ENCODE measurements at places on chromosomes 5 and 9. TPM values are rescaled to one million over a fixed set of nuclear protein-coding genes. Genes with fewer than 3 reads are reported as not detected.

DNA sequence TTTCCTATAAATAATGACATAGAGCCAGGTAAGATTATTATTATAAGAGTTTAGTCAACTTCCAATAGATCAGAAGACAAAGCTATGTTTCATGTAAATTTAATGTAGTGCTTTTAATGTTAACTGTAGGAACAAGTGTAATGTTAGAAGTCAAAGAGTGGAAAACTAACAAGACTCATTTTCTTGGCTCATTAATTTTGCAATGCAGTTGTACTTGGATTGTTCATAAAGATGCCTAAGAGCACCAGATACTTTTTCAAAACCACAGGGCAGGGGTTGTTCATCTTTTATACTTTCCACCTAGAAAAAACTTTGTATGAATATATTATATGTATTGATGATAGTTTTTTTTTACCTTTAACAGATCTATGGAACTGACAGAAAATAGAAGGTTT, 1705.3 kb upstream of the CDH9 start:
- H3K4me1 ChIP-seq: no peaks in the 10 kb centered on the region
- H3K4me3 ChIP-seq: no peak overlapping the region
- H3K36me3 ChIP-seq: no peaks in the 10 kb centered on the region
- DNase-seq: no peak

GRCh38 chr9:16559418-16560188, 310.9 kb downstream of the BNC2 start:
- H3K4me3 ChIP-seq: no peak overlapping the region
- no peaks in the 10 kb centered on the region for H3K4me1 ChIP-seq
- no peak for DNase-seq
- no peaks in the 10 kb centered on the region for H3K36me3 ChIP-seq
- no peak overlapping the region for H3K27ac ChIP-seq

- no peaks in the 10 kb centered on the region for H3K4me1 ChIP-seq
- DNase-seq: no peak
- no peaks in the 10 kb centered on the region for H3K36me3 ChIP-seq
- H3K27ac ChIP-seq: no peak overlapping the region
- peaks cover 21% of the 10 kb centered on the region for H3K27me3 ChIP-seq
Measured at GRCh38 chr9:91954841-91955471, 4.9 kb upstream of the ROR2 start.

Gene CAMK4
- 68.7 TPM for total RNA-seq

DNA sequence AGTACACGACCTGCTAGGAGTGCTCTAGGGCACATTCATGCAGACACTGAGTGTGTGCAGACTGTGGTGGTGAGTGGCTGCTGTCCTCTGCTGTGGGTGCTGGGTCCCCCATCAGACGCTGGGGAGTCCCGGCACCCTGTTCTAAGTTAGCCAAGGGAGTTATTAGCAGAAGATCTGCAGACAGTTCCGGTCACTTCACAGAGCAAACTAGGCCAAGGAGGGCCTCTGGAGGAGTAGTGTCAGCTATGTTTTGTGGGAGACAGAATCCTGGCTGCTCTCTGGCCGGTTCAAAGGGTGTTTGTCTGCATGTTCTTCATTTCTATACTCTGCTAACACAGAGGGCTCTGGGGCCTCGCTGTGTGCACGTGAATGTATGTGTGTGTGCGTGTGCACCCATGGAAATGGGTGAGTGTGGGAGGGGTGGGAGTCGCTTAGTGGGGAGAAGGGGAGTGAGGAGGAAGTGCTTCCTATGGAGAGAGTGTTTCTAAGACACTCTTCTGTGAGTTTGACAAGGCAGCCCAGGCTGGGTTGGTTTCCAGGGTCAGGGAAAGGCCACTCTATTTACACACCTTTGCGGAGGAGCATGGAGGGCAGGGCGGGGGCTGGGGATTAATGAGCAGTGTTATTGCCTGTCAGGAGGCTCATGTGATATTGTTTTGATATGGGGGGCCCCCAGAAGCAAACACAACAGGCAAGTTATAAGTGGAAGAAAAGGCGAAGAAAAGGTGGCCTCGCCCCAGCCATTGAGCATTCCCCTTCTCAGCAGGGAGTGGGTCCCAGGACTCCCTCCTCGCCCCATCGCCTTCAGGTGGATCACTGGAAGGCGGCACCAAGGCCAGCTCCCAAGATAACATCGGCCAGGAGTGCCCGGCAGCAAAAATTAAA, 68.9 kb downstream of the MACROH2A1 start:
- no peaks in the 10 kb centered on the region for H3K27me3 ChIP-seq
- no peak overlapping the region for H3K4me3 ChIP-seq
- no peaks in the 10 kb centered on the region for H3K36me3 ChIP-seq
- H3K4me1 ChIP-seq: peaks cover 9% of the 10 kb centered on the region
- no peak overlapping the region for H3K27ac ChIP-seq

Gene RAI14
- total RNA-seq: 3.9 TPM

- H3K27ac ChIP-seq: no peak overlapping the region
- H3K4me3 ChIP-seq: no peak overlapping the region
- H3K27me3 ChIP-seq: no peaks in the 10 kb centered on the region
- H3K36me3 ChIP-seq: no peaks in the 10 kb centered on the region
- H3K4me1 ChIP-seq: no peaks in the 10 kb centered on the region
Measured at GRCh38 chr9:34508951-34509350, 13.8 kb downstream of the ENHO start.

Gene GDA
- not detected for total RNA-seq

GRCh38 chr5:90557871-90558270, 726 bp upstream of the ADGRV1 start:
- H3K4me1 ChIP-seq: no peaks in the 10 kb centered on the region
- peaks cover 27% of the 10 kb centered on the region for H3K27me3 ChIP-seq
- no peaks in the 10 kb centered on the region for H3K36me3 ChIP-seq

DNA sequence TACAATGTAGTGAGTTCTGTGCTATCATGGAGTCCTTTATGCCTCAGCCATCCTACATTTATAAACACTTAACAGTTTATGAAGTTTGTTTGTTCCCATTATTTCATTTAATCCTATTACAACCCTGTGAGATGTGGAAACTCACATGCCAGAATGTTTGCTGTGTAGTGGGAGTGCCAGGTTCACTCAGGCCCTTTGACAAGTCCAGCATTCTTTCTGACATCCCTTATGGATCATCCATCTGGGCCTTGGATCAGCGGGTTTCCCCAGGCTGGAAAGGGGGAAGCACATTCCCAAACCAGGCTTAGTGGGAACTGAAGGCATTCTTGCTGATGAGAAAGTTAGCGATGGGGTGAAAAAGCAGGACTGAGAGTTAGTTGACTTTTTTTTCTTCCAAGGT, 128.1 kb upstream of the OTULINL start:
- H3K4me1 ChIP-seq: no peaks in the 10 kb centered on the region
- H3K27ac ChIP-seq: no peak overlapping the region
- no peaks in the 10 kb centered on the region for H3K27me3 ChIP-seq
- H3K36me3 ChIP-seq: no peaks in the 10 kb centered on the region
- no peak for DNase-seq

DNA sequence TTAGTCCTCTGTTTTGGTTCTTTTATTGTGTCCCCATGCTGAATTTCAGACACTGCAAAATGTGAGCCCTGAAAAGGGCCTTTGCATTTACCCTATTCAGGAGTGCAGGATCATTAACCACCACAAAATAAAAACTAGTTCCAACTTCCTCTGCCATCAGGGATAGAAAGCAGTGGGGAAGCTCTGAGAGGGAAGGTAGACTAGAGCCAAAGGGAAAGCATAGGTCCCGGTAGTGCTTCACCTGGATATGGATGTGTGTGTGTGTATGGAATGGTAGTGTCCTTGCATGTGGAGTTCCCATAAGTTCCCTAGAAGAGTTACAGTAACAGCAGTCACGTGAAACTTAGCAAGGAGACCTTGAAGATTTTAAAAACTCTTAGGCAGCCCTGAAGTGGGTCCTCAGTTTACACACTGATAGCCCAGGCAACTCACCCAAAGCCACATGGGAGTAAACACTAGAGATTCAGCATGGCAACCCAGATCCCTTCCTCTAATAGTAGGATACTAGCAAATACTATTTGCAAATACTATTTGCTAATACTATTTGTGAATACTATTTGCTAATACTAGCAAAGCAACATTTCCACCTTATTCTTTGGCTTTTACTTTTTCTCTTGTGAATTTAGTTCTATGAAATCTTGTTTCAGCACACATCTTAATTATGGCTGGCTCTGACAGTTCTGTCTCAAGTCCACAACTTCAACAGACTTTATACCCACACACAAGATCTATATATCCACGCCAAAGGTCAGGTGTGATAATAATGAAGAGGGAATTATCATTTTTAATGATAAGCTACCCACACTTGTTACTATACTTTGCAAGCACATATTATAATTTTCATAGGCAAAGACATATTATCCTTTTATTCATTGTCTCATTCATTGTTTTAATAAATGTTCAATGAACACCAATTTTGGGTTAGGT, 70.4 kb upstream of the IFNE start:
- H3K4me1 ChIP-seq: no peaks in the 10 kb centered on the region
- H3K4me3 ChIP-seq: no peak overlapping the region
- no peak overlapping the region for H3K27ac ChIP-seq
- H3K27me3 ChIP-seq: peaks cover 17% of the 10 kb centered on the region
- no peak for DNase-seq
- H3K36me3 ChIP-seq: no peaks in the 10 kb centered on the region

DNA sequence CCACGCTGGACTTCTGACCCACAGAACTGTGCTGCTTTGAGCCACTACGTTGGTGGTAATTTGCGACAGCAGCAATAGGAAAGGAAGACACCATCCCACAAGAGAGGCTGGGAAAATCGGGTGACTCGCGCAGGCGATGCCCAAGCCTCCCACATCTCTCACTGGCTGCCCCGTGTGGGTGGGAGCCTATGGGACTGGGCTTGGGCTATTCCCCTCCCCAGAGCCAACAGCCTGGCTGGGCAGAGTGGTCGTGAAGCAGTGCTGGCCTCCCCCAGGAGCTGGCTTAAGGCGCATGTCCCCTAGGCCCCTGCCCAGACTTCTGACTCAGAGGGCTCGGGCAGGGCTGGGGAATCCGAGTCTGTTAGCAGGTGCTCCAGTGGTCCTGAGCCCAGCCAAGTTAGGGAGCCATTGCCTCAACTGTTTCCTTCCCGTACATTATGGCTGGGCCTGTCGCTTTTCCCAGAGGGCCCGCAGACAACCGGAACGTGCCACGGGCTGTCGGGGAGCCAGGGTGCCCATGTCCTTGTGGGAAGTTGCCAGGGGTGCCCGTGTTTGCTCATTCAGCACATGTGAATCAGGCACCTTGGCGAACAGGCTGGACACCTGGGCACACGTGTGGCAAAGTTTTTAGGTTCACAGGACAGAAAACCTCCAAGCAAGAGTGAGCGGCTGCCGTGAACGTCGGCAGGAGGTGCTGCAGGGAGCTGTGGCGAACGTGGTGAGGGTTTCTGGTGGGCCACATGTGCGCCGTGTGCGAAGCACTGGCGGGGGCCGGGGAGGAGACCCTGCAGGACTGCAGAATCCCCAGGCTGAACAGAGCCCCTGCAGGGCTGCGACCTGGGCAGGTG, 7.0 kb upstream of the RASGEF1C start:
- H3K27ac ChIP-seq: no peak overlapping the region
- H3K4me3 ChIP-seq: no peak overlapping the region
- H3K27me3 ChIP-seq: no peaks in the 10 kb centered on the region
- H3K36me3 ChIP-seq: no peaks in the 10 kb centered on the region
